HT1080 (cell line): ENCODE measurements at places on chromosomes 6 and 20.

DNA sequence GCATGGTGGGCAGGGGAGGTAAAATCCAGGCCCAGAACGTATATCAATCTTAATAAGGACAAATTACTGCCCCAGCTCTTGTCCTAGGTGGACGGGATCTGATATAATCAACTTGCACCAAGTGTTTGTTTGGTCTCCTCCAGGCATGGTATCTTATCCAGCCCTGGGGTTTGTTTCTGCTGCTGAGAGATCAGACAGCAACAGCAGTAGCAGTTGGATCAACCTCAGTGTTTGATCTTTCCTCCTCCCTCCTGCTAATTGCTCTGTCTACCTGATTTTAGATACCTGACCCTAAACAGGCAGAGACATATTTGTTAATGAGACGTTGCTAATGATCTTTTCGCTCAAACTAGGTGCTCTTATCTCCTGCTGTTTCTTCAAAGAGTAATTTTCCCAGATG, 100.4 kb upstream of the BACH2 start:
- no peak for DNase-seq

DNA sequence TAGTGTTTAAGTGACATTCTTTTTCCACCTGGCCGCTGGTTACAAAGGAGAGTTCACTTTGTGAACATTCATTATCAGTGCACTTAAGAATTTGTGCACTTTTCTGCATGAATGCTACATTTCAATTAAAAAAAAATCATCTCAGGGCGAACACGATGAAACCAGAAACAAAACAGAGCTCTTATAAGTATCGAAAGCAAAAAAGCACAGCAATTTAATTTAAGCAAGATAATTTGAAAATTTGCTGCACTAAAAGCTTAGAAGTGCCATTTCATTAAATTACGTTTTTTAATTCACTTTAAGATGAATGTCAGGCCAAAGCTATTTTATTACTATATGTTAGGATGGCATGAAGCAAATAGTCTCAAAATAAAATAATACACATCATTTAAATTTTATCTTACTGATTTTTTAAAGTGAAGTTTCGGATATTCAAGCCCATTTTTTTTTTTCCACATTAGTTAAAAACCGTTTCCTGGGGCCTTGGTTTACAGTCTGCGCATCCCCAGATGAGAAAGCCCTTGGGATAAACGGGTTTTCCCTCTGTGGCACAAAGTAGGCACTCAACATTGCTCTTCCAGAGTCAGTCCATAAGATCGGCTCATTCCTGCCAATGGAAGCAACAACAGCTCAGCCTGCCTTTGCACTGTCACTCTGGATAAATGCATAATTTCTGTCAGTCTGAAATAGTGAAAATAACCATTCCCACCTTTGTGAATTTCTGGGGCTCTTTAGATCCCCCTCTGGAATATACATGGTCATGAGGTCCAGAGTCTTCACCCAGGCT, 80.1 kb downstream of the FYN start:
- DNase-seq: no peak

GRCh38 chr20:60046011-60046413, 87.8 kb downstream of the CDH26 start:
- no peak for DNase-seq

GRCh38 chr6:31162463-31163165, 4.2 kb downstream of the TCF19 start:
- DNase-seq: no peak

DNA sequence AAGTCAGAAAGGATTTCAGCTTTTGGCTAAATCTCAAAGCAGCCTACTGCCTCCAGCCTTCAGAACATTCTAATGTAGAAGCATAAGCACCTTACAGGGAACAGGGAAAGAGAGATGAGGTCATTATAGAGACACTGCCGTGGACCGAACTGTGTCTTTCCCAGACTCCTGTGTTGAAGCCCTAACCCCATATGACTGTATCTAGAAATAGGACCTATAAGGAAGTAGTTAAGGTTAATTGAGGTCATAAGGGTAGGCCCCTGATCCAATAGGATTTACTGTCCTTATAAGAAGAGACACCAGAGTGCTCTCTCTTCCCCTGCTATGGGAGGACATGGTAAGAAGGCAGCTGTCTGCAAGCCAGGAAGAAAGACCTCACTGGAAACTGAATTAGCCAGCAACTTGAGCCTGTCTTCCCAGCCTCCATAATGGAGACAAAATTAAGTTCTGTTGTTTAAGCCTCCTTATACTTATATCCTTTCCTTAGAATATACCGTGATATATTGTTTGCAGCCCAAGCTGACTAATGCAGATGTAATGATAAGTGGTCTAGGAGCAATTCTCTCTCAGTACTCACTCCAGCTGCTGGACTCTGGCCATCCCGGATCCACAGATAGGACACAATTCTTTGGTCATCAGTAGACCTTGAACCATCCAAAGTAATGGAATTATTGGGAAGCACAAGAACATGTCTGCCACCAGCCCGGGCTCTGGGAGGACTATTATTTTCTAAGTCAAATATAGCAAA, 71.4 kb downstream of the ALDH5A1 start:
- DNase-seq: peak; percentile 29

DNA sequence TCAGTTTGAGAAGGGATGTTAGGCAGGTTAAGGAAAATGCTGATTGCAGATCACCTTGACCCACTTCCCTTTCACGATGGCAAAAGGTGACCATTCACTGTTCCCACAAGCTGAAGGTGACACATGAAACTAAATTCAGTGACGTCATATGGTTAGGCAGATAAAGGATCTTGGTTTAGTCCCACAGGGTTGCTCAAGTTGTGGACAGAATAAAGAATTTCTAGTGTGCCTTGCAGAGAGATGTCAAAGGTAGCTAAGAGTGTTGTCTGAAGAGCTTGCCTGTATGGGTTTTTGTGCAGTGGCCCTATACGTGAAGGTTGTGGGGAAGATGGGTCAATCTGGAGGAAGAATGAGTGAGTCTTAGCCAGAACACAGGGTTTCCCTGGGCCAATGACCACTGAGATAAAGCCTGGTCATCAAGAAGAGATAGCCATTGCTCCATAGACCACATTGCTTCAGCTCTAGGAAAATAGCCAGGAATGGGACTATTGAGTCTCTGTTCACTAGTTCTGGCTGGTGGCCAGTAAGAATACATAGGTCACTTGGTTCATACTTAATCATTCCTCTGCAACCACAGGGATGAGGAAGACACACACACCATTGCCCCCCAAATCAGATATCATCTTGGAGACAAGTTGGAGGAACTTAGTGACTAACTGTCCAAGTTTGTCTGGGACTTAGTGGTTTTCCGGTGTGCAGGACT, 148.5 kb upstream of the ATXN1 start:
- peak; percentile 97 for DNase-seq

DNA sequence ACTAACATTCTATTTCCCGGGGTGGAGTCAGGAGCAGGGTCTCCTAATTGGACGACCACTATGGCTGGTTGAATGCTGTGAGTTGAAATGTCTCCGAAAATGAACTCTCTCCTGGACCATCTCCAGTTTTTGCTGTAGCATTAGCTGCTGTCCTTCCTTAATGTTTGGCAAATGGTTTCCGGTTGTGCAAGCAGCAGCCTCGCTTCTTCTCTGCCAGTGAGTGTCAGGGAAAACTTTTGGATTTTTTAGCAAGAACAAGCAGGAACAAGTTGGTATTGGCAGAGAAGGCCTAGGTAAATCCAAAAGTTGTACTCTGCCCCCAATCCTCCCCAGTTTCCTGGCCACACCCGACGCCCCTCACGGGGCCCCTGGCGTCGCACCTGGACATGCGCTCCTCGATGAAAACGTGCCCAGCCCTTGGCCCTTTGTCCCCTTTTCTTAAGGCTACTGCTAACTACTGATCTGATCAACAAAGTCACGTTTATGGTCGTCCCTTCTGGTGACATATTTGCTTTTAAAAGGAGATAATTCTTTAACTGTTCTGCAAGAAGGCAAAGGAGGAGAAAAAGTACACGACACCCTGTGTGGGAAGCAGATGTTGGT, 103.2 kb downstream of the ARMC2 start:
- DNase-seq: no peak

DNA sequence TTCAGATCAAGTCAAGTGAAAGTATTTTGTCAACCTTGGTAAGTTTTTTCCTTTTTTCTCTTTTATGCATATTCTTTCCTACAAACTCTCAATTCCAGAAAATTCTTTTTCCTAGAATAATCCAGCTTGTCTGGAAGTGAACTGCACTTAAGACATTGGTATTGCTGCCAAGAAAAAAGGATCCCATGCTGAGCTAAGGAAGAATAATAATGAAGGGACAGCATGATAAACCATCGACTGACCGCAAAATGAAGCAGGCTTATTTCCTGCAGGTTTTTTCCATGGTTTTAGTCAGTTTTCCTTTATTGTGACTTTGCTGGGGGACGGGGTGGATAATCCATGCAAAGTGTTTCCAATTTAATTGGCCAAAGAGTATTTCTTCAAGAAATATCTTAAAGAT, 857.6 kb upstream of the SLC35B3 start:
- DNase-seq: peak; percentile 32

DNA sequence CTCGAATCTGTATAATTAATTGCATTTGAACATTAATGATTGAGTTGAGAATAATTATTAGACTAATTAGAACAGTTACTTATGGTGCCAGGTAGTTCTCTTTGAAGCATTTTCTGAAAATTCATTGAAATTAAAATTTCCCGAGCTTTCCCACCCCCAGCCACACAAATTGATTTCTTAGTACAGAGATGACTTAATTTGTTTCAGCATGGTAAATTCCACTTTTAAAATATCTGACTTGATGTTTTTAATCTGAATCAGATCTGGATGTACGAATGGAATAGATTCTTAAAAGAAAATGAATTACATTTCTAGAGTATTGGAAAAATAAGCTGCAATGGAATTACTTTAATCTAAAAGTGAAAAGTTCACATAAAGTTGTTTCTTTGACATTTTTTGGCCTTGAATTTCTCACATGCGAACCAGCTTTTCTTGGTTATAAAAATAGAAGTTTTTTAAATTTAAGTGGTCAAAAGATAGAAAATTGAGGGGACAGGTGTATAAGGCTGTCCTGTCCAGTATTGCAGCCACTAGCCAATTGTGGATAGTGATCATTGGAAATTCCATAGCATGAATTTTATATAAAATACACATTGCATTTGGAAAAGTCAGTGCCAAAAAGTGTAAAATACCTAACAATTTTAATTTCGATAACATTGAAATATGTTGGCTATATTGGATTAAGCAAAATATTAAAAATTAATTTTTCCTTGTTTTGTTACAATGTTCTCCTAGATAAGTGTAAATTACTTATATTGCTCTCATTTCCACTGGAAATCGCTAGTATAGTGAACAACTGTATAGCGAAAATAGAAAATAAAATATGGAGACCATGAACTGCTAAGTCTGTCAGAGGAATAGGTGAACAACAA, 102.9 kb downstream of the OR2B2 start:
- peak; percentile 21 for DNase-seq

- no peak for DNase-seq
These were observed 371.6 kb downstream of the DOK5 start for GRCh38 chr20:54846948-54847347.

DNA sequence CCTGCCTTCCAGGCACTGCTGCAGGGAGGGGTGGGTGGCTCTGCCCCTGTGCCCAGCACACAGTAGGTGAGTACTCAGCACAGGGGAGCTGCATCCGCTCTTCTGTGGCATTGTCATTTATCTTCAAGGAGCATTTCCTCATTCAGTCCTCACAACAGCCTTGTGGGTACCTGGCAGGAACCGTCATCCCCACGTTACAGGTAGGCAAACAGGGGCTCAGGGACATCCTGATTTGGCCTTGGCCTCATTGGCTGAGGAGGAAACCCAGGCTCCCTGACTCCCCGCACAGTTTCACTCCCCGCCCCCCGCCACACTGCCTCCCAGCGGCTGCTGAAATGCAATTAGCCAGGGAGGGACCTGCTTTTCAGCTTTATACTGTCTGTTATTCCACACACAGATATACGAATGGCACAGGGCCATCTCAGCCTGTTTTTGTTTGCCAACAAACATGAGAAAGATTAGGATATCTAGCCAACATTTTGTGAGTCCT, 24.2 kb upstream of the PNPLA1 start:
- DNase-seq: no peak

DNA sequence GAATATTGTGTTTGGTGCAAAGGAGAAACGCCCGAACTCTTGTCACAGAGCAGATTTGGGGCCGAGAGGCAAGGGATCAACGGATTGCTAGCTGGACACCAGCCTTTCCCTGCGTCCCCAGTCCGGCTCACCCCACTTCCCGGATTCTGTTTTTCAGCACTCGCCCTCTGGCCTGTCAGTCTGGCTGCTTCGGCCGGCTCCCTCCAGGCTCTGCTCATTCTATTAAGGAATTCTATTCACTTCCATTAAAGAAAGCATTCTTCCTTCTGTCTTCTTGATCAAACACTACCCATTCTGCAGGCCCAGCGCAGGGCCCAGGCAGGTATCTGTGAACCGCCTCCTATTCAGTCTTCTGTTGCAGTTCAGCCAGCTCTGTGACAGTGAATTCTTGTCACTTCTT, 91.7 kb downstream of the RNF182 start:
- no peak for DNase-seq

DNA sequence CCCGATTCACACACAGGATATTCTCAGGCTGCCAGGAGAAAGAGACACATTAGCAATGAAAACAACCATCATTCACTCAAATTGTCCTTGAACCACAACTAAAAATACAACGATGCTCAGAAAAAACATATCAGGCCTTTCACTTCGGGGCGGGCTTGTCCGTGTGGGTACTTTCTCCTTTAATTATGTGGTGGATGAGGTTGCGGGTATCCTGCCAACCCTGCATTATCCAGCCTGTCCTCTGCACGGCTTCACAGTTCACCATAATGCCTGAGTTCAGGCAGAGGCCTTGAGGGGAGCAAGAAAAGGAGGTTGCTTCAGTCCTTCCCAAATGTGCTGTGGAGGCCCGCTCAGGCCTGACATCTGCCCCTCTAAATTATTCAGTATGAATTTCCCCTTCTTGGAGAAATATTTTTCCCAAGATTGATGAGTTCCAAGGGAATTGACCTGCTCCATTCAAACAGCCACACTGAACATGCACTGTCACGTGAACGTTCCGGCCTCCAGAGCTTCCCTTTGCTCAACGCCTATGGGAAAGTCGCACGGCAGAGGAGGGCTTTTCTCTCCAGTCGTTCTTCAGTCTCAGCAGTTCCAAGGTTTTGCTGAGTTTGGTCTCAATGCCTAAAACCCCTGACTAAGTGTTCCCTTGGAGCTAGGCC, 70.3 kb downstream of the MYLK4 start:
- DNase-seq: no peak
